Stimulated activated CD8-positive, alpha-beta memory T cell treated with anti-CD3 and anti-CD28 coated beads, Interleukin-4, amount 100 ng/mL, for 1 hour (primary cell): ENCODE measurements at places on chromosomes 2 and 18.

DNA sequence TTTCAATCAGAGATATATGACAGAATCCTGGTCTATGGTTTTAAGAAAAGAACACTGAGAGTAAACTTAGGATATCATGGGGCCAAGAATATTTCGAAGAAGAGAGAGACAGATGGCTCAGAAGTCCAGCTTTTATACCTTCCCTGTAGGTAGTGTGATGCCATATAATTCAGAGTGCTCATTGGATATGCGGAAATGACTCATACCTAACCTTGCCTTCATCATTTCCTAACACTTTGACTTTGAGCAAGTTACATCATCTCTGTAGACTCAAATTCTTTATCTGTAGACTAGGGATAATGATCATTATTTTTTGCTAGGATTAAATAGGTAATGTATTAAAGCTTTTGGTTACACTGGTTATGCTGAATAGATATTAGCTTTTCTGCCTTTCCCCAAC is 461.6 kb upstream of the CNTNAP5 start:
- no peak for DNase-seq

- no peak for DNase-seq
These were observed 246.8 kb downstream of the TMEM182 start for GRCh38 chr2:103008586-103008985.

DNA sequence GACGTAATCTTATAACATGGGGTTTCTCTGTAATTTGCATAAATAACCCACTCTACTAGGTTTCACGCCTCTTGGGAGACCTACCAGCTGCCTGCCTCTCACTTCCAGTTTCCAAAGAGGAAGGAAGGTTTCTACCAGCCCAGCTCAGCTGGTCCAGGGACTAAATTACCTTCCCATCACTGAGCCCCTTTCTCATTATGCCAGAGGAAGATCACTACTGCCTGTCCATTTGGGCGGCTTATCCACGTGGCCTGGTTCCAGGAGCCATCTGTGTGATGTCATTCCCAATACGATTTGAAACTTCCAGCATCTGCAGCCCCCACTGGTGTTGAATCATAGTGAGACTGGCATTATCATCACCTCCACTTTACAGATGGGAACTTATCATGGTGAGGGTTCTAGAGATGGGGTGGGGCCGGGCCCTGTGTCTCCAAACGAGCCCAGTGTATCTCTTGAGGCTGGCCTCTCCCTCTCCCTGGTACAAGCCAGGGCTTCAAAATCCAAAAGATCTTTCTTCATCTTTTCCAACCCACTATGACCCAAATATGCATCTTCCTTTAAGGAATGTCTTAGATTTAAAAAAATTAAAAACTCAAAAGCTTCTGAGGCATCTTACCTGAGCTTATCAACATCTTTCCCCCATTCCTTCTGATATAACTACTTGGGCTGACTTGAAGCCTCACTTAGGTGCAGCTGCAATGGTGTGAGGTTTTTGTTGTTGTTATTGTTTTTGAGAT is 140.8 kb downstream of the DDX1 start:
- no peak for DNase-seq

DNA sequence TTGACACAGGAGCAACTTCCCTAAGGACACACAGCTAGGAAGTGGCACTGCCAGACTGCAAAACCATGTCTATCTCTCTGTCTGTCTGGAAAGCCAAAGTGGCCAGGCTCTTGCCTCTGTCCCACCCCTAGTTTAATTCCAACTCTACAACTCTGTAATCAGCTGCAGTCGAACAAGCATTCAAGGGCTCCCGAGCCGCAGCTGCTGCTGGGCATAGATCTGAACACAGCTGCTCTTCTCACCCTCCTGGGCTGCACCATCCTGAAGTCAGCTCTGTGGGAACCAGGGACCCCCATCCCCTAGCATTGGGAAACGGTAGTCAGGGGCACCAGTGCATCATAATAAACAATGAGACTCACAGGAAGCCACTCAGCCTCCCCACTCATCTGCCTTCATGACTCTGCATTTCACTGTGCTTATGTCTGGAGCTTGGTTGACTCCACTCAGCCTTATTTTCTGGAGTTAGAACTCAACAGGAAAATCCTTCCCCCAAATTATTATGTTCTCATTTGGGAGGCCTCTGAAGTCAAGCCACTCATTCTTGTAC is 44.4 kb upstream of the TMEM163 start:
- no peak for DNase-seq

DNA sequence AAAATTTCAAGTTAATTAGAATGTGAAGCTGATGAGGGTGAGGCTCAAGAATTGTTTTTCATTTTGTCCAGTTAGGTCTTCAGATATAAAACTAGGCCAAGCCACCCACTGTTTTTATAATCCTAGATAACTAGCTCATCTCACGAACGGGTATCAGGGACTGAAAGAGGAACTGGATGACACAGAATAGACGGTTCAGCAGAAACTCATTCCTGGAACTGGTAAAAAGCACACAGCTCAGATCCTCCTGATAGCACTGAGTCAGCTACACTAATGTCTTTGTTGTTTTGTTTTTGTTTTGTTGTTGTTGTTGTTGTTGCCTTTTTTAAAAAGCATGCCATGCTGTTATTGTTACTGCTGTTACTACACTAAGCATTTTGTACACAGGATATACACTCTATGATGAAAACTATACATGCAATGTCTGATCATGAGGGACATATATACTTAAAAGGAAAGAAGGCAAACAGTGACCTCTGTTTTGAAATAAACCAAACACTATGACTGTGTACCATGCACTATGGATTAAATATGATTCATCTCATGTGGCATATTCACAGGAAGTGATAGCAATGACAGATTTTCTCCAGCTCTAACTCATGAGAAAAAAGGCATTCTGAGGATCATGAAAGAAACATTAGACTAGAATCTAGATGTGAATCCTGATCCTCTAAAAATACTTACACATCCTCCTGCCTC is 437.6 kb downstream of the NCKAP5 start:
- no peak for DNase-seq

- DNase-seq: no peak
These were observed 208.9 kb downstream of the ASB1 start for GRCh38 chr2:238635647-238636051.

DNA sequence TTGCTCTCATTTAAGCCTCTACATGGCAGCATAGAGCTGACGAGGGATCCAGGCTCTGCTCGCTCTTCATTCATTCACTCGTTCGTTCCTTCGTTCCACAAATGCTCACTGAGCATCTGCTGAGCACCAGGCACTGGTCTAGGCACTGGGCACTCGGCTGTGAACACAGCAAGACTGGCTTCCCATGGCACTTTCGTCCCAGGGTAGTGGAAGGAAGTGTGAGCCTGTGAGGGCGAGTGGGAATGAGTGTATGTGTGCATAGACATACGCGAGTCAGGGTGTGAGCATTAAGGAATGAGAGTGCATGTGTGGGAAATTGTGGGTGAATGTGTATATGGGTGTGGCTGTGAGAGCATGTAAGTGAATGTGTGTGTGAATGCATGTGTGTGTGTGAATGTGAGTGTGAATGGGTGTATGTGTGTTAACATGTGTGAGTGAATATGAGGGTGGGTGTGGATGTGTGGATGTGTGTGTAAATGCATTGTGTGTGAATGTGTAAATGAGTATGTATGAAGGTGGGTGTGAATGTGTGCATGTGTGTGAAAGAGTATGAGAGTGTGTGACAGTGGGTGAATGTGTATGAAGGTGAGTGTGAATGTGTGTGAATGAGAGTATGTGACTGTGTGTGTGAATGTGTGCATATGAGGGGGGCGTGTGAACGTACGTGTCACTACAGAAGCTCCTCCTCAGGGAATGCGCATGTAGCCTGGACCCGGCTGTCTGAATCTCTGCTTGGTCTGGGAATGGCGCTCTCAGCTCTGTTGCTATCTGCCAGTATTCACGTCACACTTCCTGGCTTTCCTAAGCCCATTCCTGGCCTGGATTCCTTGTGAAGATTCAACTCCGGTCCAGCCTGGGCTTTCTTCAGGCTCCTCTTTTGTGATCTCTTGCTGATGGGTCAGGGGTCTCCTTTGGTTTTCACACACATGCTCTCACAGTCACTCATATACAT is 28.8 kb downstream of the SNORC start:
- DNase-seq: no peak

DNA sequence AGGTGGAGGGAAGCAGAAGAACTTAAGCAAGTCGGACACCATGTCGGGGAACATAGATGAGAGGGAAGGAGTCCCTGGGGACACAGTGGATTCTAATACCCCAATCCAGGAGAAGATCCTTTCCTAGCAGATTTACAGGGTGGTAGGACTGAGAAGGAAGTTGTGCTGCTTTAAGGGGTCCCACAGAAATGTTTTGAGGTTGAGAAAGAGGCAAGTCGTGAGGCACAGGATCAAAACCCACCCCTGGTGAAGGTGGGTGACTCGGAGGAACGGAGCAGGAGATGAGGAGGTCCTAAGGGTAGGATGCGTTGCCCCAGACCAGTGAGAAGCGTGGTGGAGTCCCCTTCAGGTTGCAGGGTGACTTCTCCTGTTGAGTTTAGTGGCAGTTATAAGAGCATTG is 32.7 kb downstream of the DCDC2C start:
- no peak for DNase-seq
